ENCODE measurements at places on chromosomes 7 and 10.

GRCh38 chr10:8035641-8036470 lies 18.6 kb upstream of the GATA3 start:
- DNase-seq, result no peak

- no peak for DNase-seq
Measured at GRCh38 chr10:111478651-111479050, 401.8 kb downstream of the ADRA2A start.

- no peak for DNase-seq
Measured at GRCh38 chr7:27462575-27463270, 200.0 kb downstream of the HIBADH start.

DNA sequence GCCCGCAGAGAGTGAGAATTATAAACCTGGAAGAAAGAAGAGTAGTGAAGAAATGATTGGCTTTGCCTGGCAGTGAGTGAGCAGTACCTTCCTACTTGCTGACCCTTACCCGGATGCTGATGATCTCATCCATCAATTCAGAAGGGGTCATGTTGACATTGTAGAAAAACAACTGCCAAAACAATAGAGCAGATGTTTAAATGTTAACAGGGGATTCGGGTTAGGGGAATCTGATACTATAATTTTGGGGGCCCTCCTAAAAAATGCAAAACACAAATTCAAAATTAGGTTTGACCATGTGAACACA lies 78.1 kb downstream of the MYOF start:
- DNase-seq, result no peak

- DNase-seq, result no peak
Measured at GRCh38 chr10:5862360-5862961, 27.2 kb downstream of the ANKRD16 start.

GRCh38 chr10:89390476-89391225 lies 1.8 kb upstream of the IFIT1 start:
- DNase-seq, result no peak
